GM23248 (cell line): ENCODE measurements at places on chromosomes 7 and 10.

GRCh38 chr10:61465901-61466632, 12.9 kb upstream of the TMEM26 start:
- DNase-seq = peak; percentile 62

DNA sequence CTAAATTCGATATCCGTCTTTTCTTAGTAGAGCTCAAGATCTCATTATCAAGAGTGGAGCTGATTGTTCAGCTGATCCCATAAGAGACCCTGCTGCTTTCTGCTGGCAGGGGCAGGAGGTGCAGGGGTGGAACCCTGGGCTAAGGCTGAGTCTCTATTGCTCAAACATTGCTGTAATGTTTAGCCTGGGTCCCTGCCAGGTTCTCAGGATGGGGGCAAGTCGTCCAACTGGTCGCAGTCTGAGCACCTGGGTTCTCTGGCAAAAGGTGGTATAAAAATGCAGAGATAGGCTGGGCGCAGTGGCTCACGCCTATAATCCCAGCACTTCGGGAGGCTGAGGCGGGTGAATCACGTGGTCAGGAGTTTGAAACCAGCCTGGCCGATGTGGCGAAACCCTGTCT, 62.0 kb upstream of the NRBF2 start:
- DNase-seq = no peak

DNA sequence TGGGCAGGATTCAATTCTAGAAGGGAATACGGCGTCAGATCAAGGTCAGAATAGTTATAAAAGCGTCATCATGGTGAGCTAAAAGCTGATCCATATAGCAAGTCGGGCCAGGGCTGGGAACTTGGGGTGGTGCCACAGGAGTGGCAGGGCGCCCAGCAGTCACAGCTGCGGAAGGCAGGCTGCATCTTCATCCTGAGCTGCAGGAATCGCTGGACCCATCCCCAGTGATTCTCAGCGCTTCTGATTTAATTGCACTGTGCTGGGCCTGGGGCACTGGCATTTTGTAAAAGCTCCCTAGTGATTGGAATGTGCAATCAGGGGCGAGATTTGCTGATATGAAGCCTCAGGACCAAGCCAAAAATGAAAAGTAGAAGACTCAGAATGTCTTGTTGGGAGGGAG, 135.3 kb downstream of the CTTNBP2 start:
- DNase-seq = no peak

DNA sequence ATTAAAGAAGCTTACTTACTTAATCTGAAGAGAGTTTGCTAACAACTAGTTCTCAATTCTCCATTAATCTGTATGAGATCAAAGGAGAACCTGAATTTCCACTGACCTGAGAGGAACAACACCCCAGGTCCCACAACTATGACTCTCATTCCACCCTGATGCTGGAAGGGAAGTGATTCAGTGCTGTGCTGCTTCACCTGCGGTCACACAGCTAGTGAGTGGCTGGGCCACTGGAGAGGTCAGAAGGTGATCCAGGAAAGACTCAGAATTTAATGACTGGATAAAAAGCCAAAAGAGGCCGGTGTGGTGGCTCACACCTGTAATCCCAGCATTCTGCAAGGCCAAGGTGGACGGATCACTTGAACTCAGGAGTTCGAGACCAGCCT, 23.6 kb downstream of the SORBS1 start:
- no peak for DNase-seq

- no peak for DNase-seq
Measured at GRCh38 chr10:86862786-86863483, 94.5 kb downstream of the MMRN2 start.

GRCh38 chr7:43204081-43204480, 91.6 kb downstream of the HECW1 start:
- peak; percentile 73 for DNase-seq

- DNase-seq = no peak
Measured at GRCh38 chr10:5905854-5906507, 15.9 kb downstream of the FBH1 start.

DNA sequence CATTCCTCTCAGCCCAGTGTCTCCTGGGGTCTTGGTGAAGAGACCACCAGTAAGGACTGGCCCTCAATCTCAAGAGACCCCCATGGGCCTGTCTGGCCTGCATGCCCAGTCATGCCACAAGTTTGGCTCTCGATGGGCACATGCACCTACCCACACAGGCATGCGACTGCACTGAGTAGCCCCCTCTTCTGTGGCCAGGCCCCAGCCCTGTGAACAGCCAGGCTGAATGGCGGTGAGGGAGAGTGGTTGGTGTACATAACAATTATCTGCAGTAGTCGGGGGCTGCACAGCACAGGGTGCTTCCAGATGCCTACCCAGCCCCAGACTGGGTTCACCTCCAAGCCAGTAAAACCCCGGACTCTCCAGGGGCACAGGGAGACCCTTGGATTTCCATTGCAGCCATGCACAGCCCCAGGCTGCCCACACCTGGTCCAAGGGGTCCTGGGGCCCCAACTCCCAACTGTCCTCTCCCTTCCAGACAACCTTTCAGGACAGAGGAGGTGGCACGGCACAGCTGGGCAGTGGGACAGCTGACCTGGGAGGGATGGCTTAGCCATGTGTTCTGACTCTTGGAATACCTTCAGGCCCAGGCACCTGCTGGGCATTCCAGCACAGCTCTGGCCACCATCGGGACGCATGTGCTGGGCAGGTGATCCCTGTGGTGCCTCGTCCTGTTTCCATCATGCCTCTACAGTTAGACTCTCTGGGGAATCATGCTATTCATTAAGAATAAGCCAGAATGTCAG, 21.0 kb upstream of the CSGALNACT2 start:
- no peak for DNase-seq

DNA sequence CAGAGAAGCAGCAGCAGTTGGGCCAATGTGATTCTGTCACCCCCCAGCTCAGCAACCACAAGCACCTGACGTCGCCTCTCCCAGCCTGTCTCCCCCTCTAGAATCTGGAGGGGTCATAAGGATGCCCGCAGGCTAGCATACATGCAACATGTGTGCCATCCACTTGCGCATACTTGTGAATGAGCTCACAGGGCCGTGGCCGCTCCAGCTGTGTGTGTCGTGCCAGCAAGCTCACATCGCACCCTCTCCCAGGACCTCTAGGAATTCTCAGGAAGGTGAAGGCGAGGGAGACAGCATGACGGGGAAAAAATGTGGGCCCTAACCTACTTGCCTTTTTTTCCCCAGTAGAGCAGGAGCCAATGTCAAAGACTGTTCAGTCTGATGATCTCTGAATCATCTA, 80.3 kb downstream of the STRA8 start:
- no peak for DNase-seq

- peak; percentile 87 for DNase-seq
Measured at GRCh38 chr7:114047889-114048288, 129.1 kb upstream of the PPP1R3A start.

DNA sequence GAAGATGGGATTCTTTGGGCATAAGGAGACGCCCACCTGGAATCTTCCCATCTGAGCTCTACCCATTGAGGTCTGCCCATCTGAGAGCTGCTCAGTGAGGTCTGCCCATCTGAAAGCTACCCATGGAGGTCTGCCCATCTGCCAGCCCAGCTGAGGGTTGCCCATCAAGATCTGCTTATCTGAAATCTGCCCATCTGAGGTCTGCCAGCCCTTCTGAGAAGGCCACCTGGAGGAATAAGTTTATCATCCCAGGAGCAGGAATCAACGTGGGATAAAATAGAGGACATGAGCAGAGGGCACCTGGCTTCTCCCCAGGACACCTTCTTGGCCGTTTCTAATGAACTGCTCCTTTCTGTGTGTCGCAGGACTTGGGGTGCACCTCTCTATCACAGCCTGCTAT, 35.3 kb upstream of the PDZD8 start:
- DNase-seq = no peak

- DNase-seq = no peak
Measured at GRCh38 chr10:26215396-26215934, 1.1 kb upstream of the GAD2 start.

- peak; percentile 55 for DNase-seq
Measured at GRCh38 chr10:33506838-33507661, 172.6 kb upstream of the NRP1 start.

- DNase-seq = no peak
Measured at GRCh38 chr7:112081778-112082177, 124.4 kb downstream of the DOCK4 start.

DNA sequence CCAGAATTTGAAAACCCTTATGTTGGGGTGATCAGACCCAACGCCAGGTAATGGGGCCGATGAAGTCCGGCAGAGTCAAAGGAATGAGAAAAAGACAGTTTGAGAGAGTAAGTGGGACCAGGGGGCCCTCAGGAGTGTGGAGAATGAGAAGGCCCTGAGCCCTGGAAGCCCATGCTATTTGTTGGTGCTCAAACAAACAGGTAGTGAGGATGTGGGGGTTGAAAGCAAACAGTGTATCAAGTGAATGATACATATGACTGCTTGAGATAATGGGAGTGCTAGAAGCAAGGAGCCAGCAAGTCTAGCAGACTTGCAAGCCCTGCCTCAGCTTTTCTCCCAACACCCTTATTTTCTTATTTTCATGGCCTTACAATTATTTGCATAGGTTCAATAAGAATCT, 11.2 kb upstream of the SEPTIN14 start:
- no peak for DNase-seq

- peak; percentile 43 for DNase-seq
Measured at GRCh38 chr10:96556003-96556402, 30.8 kb downstream of the TM9SF3 start.

DNA sequence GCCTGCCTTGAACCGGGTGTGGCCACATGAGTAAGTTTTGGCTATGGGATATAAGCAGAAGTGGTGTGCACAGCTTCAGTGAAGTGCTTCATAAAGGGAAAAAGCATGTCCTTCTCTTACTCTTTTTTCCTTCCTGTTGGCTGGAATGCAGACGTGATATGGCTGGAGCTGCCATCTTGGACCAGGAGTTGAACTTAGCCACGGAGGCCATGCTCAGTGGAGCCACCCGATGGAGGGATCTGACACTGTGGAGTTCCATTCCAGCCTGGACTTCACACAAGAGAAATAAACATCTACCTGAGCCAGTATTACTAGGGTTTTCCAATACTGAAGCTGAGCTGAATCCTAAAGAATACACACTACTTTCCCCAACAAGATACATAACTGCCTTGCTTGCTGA, 52.3 kb downstream of the CCDC3 start:
- no peak for DNase-seq

GRCh38 chr10:1573981-1574380, 163.3 kb downstream of the ADARB2 start:
- no peak for DNase-seq

DNA sequence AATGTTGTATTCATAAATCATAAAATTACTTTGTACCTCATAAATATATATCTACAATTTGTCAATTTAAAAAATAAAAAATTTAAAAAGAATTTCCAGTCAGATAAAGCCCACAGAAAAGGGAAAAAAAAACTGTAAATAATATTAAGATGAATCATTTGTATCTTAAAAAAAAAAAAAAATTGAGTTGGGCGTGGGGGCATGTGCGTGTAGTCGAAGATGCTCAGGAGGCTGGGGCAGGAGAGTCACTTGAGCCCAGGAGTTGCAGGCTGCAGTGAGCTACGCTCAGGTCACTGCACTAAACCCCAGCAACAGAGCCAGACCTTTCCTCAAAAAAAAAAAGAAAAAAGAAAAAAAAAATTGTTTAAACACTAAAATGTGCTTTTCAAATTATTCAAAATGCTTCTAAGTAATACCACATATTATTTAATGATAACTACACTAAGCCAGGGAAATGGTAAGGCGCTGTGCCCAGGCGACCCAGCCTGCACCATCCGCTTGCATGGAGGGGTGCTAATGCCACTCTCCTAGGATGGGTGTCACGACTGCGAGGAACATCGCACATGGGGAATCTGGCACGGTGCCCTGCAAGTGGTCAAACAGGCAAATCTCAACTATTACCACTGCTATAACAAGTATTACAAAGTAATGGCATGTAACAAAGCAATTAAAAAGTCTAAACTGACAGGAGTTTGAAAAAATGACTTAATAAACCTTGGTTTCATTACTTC, 15.4 kb downstream of the GLUD1 start:
- peak; percentile 55 for DNase-seq

GRCh38 chr10:62990126-62990525, 143.0 kb upstream of the NRBF2 start:
- peak; percentile 55 for DNase-seq

DNA sequence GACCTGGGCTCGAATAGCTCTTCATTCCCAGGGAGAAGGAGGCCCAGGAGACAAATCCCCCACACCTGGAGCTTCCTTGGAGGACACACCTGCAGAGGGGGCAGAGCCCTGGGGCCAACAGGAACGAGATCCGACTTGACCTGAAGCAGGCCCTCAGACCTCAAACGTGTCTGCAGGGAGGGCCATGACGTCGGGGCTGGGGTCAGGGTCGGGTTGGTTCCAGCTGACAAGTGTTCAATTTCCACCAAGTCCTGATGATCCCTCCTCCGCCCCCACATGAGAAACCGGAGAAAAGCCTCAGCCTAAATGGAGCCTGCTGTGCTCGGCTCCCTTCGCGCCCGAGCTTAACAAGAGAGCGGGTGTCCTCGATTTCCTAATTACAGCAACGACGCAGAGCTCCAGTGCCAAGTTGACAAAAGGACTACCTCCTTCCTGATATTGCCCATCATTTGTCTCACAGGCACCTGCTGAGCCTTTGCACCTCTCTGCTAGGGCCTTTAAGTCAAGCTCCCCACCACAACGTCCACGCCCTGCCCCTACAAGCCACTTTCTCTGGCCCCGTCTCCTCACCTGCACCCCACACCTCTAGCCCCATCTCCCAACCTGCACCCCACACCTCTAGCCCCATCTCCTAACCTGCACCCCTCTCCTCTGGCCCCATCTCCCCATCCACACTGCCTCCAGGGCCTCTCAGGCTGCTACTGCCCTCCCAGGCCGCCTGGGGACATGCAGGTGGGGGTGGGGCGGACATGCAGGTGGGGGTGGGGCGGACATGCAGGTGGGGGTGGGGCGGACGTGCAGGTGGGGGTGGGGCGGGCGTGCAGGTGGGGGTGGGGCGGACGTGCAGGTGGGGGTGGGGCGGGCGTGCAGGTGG, 519.4 kb downstream of the GLRX3 start:
- no peak for DNase-seq

DNA sequence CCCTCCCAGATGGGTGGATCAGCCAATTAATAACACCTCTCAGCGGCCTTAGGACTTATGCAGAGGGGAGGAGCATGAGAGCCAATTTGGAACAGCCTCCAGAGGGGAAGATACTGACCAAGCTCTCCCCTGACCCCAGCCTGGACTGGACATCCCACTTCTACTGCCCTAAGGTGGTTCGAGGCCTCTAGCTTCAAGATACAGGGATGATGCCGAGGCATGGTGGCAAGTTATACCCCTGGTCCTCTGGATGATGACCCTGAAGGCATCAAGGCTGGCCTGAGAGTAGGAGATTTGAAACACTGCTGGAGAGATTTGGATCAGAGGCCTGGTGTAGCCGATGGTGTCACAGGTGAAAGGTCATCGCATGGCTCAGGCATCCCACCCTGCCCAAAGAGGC, 3.2 kb downstream of the CDH23 start:
- DNase-seq = no peak
